ENCODE measurements at places on chromosomes 16 and 17.

GRCh38 chr16:3282103-3282729 is 1.1 kb upstream of the ZNF263 start:
- DNase-seq: no peak

- DNase-seq: no peak
Observed at GRCh38 chr16:5895137-5895536, 797.5 kb upstream of the EEF2KMT start.

DNA sequence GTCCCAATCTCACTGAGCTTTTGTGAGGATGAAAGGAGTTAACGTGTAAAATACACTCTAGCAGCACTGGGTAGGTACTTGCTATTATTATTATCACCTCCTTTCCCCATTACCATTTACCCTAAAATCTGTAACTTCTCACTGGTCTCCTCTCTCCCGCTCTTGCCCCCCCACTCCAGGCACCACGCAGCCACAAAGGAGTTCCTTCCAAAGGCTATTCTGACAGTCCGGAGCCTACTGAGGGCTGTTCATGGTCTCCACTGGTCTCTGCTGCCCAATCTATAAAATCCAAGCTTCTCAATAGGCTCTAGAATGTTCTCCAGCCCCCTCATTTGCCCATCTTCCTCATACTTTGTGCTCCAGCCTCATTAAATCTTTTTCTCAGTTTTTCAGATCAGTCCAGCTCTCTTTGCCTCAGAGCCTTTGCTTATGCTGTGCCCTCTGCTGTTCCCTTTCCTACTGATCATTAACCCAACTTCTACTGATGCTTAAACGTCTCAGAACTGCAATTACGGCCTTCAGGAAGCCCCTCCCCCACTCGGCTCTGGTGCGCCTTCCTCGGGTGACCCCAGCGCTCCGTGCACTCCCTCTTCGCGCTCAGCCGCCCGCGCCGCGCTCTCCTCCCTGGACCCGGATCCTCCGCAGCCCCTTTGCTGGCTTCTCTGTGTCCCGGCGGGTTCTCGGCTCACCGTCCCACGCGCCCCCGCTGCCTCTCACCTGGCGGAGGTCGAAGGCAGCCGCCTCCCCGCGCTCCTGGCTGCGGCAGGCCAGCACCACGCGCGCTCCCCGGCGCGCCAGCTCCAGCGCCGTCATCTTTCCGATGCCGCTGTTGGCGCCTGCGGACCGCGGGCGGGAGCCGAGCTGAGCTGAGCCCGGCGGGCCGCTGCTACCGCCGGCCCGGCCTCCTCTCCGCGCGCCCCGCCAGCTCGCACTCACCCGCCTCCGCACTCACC is 737 bp downstream of the DHRS13 start:
- no peak for DNase-seq

DNA sequence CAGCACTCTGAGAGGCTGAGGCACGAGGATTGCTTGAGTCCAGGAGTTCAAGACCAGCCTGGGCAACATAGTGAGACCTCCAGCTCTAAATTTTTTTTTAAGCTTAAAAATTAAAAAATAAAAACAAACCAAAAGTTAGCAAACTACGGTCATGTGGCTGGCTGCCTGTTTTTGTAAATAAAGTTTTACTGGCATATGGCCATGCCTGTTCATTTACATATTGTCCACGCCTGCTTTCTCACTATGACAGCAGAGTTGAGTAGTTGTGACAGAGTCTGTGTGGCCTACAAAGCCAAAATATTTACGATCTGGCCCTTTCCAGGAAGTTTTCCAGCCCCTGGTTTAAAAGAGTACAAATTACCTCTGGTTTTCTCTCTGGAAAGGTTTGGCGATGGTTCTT is 3.3 kb downstream of the SLX4 start:
- no peak for DNase-seq

DNA sequence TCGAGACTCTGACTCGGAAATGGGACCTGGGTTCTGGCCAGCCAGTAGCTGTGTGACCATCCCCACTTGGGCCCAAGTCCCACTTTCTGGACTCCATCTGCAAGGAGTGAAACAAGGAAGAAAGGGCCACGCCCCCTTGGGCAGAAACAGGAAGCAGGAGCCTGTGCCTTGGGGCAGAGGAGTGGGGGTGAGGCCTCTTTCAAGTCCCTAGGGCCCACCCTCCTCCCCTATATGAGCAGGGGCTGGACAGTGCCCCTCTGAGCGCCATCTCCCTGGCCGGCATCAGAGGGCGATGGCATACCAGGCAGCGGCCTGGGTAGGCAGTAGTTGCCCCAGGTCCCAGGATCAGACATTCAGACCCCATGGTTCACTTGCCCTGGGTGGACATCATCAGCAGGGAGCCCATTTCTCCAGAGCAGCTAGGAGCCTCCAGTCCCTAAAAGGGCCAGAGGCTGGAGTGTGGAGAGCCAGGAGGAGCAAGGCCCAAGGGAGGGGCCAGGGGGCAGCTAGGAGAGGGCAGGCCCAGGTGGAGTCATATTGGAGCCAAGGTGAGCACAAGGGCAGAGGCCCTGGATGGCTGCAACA is 7.1 kb downstream of the BCAR1 start:
- DNase-seq: no peak

DNA sequence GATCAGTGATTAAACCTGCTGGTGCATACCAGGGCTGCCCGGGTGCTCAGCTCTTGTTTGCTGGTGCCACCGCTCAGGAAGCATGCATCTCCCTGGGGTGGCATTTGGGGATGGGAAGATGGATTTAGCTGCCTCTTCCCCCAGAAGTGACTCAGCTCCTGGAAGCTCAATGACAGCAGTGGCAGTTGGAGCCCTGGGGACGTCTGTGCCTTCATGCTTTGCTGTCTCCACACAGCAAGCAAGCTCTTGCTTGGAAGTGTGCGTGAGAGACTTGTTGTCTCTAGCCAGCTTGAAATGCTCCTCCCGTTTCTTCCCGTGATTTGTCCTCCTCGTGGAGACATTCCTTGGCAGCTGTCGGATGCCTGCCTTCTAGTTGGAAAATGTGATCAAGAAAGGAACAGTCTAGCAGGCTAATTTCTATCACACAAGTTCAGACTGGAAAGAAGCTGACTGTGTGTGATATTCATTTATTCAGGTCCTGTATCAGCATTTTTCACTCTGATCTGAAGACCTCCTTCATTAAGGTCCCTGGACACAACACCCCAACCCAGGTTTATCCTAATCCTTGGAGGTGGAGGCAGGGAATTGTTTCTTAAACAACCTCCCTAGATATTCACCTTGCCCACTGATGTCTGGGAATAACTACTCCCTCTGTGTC is 73.0 kb downstream of the BMERB1 start:
- DNase-seq: no peak

DNA sequence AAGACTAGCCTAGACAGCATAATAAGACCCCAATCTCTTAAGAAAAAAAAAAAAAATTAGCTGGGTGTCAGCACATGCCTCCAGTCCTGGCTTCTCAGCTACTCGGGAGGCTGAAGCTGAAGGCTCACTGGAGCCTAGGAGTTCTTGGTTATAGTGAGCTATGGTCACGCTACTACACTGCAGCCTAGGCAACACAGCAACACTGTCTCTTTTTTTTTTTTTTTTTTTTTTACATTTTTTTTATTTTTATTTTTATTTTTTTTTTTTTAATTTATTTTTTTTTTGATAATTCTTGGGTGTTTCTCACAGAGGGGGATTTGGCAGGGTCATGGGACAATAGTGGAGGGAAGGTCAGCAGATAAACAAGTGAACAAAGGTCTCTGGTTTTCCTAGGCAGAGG is 4.1 kb downstream of the ORC6 start:
- DNase-seq: no peak

DNA sequence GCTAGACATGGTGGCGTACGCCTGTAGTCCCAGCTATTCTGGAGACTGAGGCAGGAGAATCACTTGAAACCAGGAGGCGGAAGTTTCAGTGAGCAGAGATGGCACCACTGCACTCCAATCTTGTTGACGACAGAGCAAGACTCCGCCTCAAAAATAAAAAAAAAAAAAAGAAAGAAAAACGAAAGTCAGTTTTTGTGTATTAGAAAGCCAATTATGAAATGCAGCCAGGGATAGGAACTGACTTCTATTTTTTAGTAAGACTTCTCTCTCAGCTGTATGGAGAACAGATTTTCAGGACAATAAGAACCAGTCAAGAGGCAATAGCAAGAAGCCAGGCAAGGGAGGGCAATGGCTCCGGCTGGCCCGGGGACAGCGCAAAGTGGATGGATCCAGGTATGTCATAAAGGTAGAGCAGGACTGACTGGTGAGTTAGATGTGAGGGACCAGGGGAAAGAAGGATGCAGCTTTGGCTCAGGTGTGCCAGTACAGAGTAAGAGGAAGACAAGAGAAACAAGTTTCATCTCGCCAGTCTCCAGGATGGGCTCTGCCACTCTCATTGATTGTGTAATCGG is 12.5 kb upstream of the CCL1 start:
- no peak for DNase-seq

DNA sequence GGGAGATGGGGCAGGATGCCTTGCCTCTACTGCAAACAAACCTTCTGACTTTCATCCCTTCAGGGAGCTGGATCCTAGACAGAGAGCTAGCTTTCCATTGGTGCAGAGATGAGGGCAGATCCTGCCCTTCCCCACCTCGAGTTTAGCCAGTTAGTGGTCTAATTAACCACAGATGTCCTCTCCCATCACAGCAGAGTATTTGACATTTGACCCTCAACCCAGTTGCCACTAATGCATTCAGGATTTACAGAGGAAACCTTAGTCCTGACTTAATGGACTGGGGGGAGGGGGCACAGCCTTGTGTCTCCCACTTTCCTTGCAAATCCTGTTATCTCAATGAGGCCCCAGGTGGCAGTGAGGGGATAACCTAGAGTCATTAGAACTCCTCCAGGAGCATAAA is 10.2 kb downstream of the PIP4K2B start:
- no peak for DNase-seq

- no peak for DNase-seq
Observed at GRCh38 chr17:44530896-44531418, 26.3 kb upstream of the FZD2 start.

- no peak for DNase-seq
Observed at GRCh38 chr16:80569440-80570105, 28.8 kb downstream of the DYNLRB2 start.

DNA sequence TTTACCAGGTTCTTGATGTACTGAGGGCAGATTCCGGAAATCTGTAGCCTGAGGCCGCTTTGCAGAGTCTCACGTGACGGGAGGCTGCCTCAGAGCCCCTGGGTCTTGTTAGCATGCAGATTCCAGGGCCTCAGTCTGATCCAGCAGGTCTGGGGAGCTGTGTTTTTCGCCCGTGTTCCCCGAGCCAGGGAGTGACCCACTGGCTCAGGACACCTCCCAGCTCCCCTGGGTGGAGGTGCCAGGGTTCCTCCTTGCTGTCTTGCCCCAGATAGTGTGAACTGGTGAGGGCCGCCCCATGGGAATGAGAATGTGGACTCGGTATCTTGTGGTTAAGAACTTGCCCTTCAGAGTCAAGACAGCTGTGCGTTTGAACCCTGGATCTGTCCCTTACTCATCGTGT is 98.6 kb downstream of the OR1D5 start:
- DNase-seq: no peak

GRCh38 chr16:55815320-55815719 is 17.6 kb downstream of the CES1 start:
- no peak for DNase-seq

GRCh38 chr16:12569061-12569460 is 234.6 kb downstream of the CPPED1 start:
- DNase-seq: no peak

GRCh38 chr17:76920364-76921139 is 52.3 kb downstream of the MGAT5B start:
- DNase-seq: no peak

GRCh38 chr16:85365120-85365519 is 248.0 kb upstream of the GSE1 start:
- DNase-seq: no peak

DNA sequence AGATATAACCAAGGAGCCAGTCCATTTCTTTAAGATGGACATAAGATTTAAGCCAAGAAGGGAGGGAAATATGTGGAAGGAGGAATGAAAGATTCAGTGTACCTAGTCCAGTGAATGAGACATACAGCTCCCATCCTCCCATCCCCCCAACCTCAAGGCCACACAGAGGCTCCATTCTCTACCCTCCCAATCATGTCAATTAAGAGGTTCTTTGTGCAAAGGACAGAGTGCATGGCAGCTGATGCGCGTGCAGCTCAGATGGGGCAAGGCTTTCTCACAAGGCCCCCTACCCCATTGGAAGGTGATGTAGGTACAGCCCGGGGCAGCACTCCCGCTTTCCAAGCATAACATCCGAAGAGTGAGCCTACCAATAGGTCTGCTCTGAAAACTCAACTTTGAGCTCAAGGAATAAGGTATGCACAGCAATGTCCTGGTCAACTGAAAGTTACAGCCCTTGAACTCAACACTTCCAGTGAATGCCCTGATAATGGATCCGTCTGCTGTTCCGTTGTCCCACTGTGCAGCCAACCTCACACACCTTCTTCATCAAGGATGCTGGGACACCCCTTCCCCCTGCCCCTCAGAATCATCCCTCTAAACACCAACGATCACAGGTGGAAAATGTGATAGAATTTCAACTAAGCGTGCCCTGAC is 458.1 kb downstream of the SOX9 start:
- DNase-seq: no peak

DNA sequence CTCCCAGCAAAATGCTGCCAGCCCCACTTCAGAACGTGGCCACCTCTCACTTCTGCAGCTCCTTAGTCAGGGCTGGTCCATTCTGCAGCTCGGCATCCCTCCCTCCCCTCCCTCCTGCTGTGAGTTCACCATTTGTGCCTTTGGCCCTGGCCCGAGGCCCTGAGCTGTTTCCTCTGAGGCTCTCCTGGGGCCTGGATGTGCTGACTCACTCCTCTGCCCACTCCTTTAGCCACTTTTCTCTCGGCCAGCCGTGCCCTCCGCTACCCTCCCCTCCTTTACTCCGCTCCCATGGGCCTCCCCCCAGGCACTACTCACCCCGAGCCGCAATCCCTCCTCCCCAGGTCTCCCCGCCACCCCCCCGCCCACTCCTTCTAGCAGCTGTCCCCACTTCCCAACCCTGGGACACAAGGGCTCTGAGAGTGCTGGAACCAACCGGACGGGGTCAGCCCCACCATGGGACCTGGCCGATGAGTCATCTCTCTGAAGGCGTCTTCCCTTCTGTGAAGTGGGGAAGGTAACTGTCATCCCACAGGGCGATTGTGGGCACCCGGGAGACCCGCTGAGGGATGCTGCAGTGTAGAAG is 11.5 kb downstream of the KCNG4 start:
- no peak for DNase-seq

DNA sequence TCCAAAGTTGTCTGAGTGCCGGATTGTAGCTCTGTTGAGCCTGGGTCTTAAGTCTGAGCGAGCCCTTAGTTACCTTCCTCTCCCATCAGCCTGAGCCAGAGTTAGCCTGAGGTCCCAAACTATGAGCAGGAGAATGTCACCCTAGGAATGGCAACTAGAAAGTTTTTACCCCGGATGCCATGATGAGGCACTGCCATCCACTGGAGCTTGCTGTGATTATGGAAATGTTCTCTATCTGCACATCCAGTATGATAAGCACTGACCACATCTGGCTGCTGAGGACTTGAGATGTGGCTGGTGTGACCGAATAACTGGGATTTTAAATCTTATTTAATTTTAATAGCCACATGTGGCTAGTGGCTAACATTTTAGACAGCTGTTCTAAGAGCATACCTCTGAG is 550.0 kb downstream of the CDH13 start:
- DNase-seq: no peak

Measured in SIG-M5 (cell line).